Activated CD4-positive, CD25-positive, alpha-beta regulatory T cell treated with anti-CD3 and anti-CD28 coated beads, Interleukin-2, amount 50 U/mL, for 16 hours (primary cell): ENCODE measurements at places on chromosomes 11 and 22.

- DNase-seq: no peak
Measured at GRCh38 chr11:94217705-94218104, 86.7 kb upstream of the IZUMO1R start.

GRCh38 chr22:37187891-37188761 lies at the start of gene C1QTNF6:
Gene C1QTNF6 (minus strand): TSS chr22:37188247. CDS start chr22:37188213, 34 bp downstream.
- DNase-seq: no peak

DNA sequence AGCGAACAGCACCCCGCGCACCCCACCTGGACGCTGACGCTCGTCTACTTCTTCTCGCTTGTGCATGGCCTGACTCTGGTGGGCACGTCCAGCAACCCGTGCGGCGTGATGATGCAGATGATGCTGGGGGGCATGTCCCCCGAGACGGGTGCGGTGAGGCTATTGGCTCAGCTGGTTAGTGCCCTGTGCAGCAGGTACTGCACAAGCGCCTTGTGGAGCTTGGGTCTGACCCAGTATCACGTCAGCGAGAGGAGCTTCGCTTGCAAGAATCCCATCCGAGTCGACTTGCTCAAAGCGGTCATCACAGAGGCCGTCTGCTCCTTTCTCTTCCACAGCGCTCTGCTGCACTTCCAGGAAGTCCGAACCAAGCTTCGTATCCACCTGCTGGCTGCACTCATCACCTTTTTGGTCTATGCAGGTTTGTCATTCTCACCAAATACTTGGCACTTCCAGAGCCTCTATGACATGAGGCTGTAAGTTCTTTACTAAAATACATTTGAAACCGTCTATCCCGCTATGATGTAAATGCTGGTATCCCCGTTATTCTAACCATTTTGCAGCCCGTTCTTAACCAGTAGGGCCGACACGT lies 535 bp downstream of the AQP11 start:
- DNase-seq: no peak

DNA sequence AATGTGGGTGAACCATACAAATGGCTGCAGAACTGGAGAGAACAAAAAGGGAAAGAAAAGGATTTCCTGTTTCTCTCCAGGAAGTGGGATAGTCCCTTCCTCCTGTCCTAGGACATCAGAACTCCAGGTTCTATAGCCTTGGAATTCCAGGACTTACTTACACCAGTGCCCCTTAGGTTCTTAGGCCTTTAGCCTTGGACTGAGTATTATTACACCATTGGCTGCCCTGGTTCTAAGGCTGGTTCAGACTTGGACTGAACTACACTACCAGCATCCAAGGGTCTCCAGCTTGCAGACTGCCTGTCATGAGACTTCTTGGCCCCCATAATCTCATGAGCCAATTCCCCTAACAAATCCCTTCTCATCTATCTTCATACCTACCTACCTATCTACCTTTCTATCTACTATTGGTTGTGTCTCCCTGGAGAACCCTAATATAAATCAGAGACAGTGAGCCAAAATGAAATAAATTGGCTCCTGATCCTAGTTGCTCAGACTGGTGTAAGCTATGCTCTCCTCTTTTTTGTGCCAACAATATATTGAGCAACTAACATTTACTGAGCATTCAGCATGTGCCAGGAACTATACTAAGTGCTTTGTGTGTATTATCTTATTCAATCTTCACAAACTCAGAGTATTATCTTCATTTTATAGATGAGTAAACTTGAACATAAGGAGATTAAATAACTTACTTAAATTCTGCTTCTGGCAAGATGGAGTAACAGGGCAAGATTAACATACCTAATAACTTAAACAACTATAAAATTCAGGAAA lies 303.7 kb downstream of the TTC28 start:
- DNase-seq: no peak

DNA sequence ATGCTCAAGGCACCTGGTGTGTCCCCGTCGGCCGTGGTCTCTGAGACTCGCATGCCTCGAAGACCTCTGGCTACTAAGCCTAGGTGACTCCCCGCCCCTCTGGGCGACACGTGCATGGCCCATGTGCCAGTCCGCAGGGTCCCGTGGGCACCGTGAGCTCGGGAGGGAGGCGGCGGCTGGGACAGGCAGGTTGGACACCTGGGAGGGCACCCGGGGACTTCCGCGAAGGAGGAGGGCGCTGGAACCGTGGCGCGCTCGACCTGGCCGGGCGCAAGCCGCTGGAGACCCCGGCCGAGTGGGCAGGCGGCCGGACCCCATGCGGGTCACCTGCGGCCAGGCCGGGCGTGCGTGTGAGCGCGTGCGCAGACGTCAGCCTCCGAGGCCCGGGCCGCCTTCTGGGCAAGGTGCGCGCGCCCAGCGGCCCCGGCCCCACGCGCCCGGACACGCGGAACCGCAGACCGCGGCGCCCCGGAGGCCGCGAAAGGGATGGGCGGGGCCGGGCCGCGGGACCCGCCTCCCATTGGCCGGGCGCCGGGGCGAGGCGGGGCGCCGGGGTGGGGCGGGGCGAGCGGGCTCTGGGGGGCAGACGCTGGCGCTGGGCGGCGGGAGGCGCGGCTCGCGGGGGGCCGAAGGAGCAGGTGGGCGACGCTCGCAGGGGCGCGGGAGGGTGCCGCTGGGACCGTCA lies 579 bp upstream of the RASD2 start:
- no peak for DNase-seq
